ENCODE measurements at places on chromosomes 16 and 17.

DNA sequence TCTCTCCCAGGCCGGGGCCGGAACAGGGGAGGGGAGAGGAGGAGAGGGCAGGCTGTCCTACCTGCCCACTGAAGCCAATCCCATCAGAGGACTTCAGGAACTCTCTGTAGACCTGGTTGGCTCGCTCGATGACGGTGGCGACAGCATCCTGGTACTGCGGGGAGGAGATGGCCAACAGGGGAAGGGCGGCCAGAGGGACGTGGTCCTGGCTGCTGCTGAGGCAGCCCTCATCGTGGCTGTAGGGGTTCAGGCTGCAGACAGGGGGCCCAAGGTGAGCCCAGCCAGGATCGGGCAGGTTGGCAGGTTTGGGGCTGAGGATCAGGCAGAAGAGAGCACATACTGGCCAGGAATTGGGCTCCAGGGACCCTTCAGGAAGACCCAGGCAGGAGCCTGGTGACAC lies 34.2 kb downstream of the PIMREG start:
- DNase-seq, result no peak

DNA sequence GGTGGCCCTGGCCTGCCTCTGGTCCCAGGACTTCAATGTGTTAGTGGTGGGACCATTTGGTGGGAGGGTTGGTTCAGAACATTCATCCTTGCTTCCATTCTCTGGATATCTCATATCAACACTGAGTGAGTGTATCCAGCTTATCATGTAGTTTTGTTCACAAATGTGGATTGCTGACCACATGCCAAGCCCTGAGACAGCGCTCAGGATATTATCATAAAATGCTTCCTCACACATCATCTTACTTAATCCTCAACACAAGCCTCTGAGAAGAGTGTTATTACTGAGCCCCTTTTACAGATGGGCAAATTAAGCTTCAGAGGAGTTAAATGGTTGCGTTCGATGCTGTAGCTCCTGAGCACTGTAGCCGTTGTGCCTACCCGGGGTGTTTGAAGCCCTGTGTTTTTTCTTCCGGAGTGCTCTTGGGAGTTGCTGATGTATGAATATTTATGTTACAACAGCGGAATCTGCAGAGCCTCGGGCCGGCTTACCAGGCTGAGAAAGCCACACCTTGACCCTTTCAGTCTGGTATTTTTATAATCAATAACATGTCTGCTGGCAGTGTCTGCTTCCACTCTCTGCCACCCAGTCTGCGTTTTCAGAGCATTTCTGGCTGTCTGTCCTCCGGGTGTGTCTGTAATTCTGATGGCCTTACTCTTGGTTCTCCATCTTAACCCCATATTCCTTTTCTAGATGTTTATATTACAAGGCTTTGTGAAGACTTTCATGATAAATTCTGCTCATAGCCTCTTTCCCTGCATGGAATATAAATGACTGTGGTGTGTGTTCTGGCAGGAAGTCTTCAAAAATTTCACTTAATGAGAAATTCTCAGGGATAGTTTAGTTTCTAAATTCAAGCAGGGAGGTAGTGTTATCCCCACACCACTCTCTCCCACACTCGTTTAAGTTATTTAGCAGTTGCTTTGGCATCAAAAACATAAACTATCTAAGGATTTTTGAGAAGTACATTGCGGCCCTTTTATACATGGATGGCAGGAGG lies 2.9 kb downstream of the GLP2R start:
- no peak for DNase-seq

DNA sequence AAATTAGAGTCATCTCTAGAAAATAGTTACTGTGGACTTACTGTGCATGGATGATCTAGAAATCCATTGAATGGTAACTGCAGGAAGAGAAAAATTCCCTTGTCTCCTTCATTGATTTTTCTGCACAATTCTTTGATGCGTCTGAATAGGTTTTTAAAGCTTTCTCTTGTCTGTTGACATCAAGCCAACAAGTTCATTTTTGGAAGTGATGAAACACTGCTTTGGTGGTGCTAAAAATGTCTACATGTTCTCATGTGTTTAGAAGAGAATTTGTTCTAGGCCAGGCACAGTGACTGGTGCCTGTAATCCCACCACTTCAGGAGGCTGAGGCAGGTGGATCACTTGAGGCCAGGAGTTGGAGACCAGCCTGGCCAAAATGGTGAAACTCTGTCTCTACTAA lies 57.1 kb upstream of the AXIN2 start:
- DNase-seq, result no peak

- no peak for DNase-seq
These were observed 34.9 kb downstream of the ARHGAP27 start for GRCh38 chr17:45397796-45398195.

- DNase-seq, result peak; percentile 26
These were observed 7.1 kb downstream of the HAS3 start for GRCh38 chr16:69112285-69113129.

- peak; percentile 60 for DNase-seq
These were observed 2.4 kb upstream of the SOCS7 start for GRCh38 chr17:38349097-38349730.

DNA sequence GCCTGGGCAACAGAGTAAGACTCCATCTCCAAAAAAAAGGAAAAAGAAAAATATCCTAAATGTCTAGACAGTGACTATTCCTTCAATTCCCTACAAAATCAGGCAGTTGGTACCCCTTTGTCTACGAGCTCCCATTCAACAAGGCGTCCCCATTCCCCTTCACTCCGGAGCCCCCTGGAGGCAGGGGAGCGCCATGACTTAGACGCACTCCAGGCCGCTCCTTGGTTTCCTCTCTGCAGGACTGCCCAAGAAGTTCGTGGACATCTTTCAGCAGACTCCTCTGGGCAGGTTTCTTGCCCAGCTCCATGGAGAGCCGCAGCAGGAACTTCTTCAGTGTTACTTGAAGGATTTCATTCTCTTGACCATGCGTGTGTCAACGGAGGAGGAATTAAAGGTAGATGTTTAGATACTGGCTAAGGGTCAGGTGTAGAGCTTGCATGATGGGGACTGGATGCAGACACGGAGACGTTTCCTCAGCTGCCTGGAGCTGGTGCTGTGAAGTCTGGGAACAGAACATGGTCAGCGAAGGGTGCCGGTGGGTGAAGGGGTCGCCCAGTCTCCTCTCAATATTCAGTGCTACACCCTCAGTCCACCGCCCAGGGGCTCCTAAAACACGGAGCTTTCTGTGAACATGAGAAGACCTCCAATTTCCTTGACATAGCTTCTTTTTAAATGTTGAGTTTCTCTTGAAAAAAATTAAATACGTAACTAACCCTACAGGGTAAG lies 53.3 kb upstream of the ENDOV start:
- DNase-seq, result no peak

GRCh38 chr17:7225711-7226331 lies 6.1 kb downstream of the ACADVL start:
- DNase-seq, result no peak

DNA sequence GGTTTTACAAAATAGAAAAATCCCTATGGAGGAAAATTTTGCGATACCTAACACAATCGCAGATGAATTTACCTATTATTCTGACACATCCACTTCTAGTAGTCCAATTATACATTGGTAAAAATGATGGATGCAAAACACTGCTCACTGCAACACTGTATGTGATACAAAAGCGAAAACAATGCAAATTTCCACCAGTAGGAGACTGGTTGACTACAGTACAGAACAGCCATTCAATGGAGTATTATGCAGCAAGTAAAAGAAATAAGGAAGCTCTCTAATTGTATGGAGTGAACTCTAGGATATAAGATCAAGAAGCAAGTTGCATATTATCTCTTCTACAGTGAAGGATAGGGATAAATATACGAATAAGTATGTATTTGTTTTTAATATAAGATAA lies 48.5 kb downstream of the SETD6 start:
- DNase-seq, result no peak

GRCh38 chr17:9907883-9908648 lies 3.0 kb upstream of the RCVRN start:
- no peak for DNase-seq

- DNase-seq, result no peak
These were observed 20.7 kb downstream of the GPRC5B start for GRCh38 chr16:19863990-19864389.

DNA sequence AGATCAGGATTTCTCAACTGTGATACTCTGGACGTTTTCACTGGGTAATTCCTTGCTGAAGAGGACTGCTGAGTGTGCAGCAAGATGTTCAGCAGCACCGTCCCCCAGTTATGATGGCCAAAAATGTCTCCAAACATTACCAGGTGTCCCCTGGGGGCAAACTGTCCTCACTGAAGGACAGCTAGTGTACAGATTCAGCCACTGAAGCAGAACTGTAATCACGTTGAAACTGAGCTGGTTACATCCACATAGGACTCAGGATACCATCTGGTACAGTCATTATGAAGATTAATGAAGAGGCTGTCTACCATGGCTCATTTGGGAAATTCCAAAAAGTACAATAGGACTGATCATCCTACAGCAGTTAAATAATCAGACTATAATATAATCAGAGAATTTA lies 43.3 kb upstream of the GINS3 start:
- DNase-seq, result no peak

DNA sequence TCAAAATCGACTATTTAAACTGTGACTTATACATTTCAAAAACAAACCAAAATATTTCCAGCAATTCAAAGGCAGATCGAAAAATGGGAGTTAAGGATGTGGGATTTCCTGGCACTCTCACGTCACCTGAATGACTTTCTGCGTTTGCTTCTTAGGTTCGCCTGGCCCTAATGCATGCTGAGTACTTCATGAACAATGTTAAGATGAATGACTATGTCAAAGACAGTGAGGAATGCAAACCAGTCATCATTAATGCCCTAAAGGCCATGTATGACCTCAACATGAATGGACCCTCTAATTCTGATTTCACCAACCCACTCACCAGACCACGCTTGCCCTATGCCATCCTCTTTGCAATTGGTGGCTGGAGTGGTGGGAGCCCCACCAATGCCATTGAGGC lies 7.3 kb downstream of the KLHL10 start:
- DNase-seq, result no peak

- no peak for DNase-seq
These were observed 6.3 kb upstream of the MMP28 start for GRCh38 chr17:35801583-35802224.

Measured in activated CD4-positive, CD25-positive, alpha-beta regulatory T cell (primary cell).